CD4-positive, alpha-beta T cell (primary cell): ENCODE measurements at places on chromosomes 3 and 15.

DNA sequence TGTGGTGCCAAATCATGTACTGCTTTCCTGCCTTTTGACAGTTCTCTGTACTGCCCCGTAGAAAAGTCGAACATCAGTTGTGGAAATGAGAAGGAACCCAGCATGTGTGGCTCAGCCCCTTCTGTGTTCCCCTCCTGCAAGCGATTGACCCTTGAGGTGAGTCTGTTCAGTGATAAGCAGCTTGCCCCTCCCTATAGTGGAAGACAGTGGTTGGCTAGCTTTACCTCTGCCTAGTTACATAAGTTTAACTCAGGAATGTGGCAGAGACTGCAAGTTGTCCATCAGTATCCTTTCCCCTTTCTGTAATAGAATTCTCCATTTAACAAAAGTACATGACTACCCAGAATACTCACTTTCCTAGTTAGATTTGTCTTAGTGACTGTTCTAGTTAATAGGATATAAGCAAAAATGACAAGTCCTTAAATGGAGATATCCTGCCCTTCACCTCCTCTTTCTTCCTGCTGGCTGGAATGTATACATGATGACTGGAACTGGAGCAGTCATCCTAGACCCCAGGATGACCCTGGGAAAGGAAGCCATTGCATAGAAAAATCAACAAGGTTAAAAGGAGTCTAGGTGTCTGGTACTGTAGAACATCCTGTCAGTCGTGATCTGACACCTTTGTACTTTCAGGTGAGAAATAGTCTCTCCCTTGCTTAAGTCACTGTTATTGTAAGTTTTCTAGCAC lies 10.6 kb downstream of the SETMAR start:
- H3K4me1 ChIP-seq: no peaks in the 10 kb centered on the region
- no peak overlapping the region for H3K4me3 ChIP-seq
- peaks cover 6% of the 10 kb centered on the region for H3K36me3 ChIP-seq
- DNase-seq: no peak
- no peak overlapping the region for H3K27ac ChIP-seq

- H3K4me3 ChIP-seq: no peak overlapping the region
- DNase-seq: no peak
- H3K36me3 ChIP-seq: peaks cover 15% of the 10 kb centered on the region
- no peak overlapping the region for H3K27ac ChIP-seq
- peaks cover 60% of the 10 kb centered on the region for H3K4me1 ChIP-seq
- H3K27me3 ChIP-seq: no peaks in the 10 kb centered on the region
Observed at GRCh38 chr3:56885453-56885852, 83.7 kb upstream of the ARHGEF3 start.

GRCh38 chr3:67357610-67358458 lies 296.6 kb downstream of the SUCLG2 start:
- no peak overlapping the region for H3K4me3 ChIP-seq
- peaks cover 2% of the 10 kb centered on the region for H3K4me1 ChIP-seq
- H3K36me3 ChIP-seq: no peaks in the 10 kb centered on the region
- no peak overlapping the region for H3K27ac ChIP-seq
- no peak for DNase-seq

- no peak overlapping the region for H3K4me3 ChIP-seq
- no peaks in the 10 kb centered on the region for H3K36me3 ChIP-seq
- no peak overlapping the region for H3K27ac ChIP-seq
- H3K27me3 ChIP-seq: peaks cover 9% of the 10 kb centered on the region
Observed at GRCh38 chr3:38595393-38595792, 54.1 kb downstream of the SCN5A start.

- H3K4me1 ChIP-seq: no peaks in the 10 kb centered on the region
- H3K27ac ChIP-seq: no peak overlapping the region
- H3K4me3 ChIP-seq: no peak overlapping the region
Observed at GRCh38 chr3:138861798-138862197, 27.1 kb upstream of the PIK3CB start.

DNA sequence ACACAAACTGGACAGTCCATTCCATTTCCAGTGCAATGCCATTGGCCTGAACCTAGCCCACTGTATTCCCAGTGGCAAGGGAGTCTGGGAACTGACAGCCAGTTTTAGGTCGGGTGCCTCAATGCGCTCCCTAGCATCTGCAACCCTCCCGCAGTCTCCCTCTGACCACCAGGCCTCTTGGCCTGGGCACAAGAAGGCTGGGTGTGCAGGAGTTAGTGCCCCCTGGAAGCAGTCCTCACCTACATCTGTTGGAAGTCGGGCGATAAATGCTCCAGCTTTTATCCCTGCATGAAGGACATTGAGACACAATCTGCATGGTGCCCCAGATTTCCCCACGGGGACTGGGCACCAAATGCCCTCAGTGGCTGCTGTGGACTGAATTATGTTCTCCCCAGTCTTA lies 12.7 kb downstream of the C3orf22 start:
- H3K27me3 ChIP-seq: no peaks in the 10 kb centered on the region
- no peak overlapping the region for H3K4me3 ChIP-seq
- H3K36me3 ChIP-seq: no peaks in the 10 kb centered on the region
- no peak for DNase-seq

DNA sequence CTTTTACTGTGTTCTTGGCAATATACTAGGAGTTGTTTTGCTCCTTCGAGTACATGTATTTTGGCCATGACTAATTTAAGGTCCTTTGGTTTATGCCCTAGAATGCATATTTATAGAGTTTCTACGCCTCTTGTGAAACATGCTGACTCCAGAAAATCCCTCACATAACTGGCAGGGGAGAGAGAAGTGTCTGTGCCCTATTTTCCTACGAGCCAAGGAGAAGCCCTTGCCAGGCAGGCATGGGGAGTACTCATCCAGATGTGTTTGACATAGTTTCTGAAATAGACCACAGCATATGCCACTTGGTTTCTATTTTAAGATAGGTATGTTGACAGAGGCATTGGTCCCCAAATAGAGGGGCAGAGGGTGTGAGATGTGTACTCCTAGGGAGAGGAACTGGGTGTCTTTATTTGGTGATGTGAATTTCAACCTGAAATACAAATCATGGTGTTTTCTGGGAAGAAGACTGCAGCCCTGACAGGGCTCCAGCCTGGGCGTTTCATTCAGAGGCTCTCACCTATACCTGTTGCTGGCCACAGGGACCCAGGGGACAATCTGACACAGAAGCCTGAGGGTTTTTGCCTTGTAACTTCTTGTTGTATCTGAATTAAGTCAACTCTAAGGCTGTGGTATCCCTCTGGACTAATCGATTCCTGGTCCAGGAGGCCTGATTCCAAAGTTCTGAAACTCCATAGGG lies 267.8 kb upstream of the C2CD4B start:
- no peaks in the 10 kb centered on the region for H3K27me3 ChIP-seq
- DNase-seq: no peak
- no peaks in the 10 kb centered on the region for H3K4me1 ChIP-seq
- no peak overlapping the region for H3K4me3 ChIP-seq
- no peak overlapping the region for H3K27ac ChIP-seq
- H3K36me3 ChIP-seq: no peaks in the 10 kb centered on the region

DNA sequence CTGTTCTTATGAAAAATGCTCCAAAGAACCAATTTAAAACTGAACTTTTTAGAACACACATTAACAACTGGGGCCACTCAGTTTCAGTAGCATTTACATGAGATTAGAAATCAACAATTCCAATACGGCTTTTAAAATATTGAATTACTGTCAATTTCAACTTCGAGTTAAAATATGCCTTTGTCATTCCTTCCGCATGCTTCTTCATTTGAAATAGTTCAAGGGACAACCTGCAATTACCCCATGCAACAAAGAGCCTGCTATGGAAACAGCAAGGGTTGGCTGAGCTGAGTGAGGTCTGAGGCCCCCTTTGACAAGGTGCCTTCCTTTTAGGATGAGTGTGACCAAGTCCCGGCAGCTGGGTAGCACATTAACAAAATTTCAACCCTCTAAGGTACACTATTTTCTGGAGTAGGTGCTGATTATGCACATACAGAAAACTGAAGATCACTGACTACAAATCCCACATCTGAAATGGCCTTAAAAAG lies 11.6 kb downstream of the PDCD10 start:
- H3K36me3 ChIP-seq: peaks cover 27% of the 10 kb centered on the region
- no peak for DNase-seq
- H3K27me3 ChIP-seq: no peaks in the 10 kb centered on the region
- H3K4me1 ChIP-seq: peaks cover 5% of the 10 kb centered on the region

DNA sequence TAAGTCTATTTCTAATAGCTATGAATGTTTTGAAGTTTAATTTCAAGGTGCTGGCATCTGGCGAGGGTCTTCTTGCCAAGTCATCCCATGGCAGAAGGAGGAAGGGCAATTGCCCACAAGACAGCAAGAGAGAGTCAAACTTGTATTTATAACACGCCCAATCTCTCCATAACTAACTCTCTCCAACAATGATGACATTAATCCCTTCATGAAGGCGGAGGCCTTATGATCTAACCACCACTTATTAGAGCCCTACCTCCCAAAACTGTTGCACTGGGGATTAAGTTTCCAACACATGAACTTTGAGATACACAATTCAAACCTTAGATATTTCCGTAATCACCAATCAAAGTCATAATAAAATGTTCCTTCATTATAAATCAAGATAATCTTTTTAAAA lies 406.9 kb downstream of the CNTN6 start:
- H3K4me3 ChIP-seq: no peak overlapping the region
- no peaks in the 10 kb centered on the region for H3K36me3 ChIP-seq
- no peak for DNase-seq
- no peak overlapping the region for H3K27ac ChIP-seq

- no peaks in the 10 kb centered on the region for H3K27me3 ChIP-seq
- H3K4me3 ChIP-seq: no peak overlapping the region
- no peak for DNase-seq
- H3K4me1 ChIP-seq: no peaks in the 10 kb centered on the region
- no peak overlapping the region for H3K27ac ChIP-seq
Observed at GRCh38 chr15:25543196-25543595, 104.4 kb upstream of the UBE3A start.

- no peaks in the 10 kb centered on the region for H3K27me3 ChIP-seq
- H3K27ac ChIP-seq: no peak overlapping the region
- H3K4me3 ChIP-seq: no peak overlapping the region
- DNase-seq: no peak
Observed at GRCh38 chr3:158935846-158936245, 134.0 kb downstream of the MFSD1 start.
